ENCODE measurements at places on chromosomes 7 and 10.

- no peak for DNase-seq
Measured at GRCh38 chr7:4724648-4725013, 42.5 kb downstream of the FOXK1 start.

- no peak for DNase-seq
Measured at GRCh38 chr7:129535896-129536295, 33.6 kb downstream of the SMKR1 start.

DNA sequence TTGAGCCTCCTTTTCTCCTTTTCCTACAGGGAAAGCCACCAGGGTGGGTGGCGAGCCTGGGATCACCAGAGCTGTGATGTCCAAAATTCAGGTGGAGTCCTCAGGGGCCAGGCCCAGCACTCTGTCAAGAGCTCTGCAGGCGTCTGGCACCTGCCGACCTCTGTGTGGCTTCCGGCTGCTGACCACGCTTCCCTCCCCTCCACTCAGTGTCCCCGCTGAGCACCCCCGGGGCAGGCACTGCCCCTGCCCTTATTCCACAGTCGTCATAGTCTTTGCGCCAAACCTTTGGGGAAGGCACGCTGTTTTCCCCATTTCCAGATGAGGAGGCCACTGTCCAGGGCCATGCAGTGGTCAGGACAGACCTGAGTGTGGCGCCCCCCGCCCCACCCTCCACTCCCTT, 7.5 kb downstream of the MTG1 start:
- no peak for DNase-seq

DNA sequence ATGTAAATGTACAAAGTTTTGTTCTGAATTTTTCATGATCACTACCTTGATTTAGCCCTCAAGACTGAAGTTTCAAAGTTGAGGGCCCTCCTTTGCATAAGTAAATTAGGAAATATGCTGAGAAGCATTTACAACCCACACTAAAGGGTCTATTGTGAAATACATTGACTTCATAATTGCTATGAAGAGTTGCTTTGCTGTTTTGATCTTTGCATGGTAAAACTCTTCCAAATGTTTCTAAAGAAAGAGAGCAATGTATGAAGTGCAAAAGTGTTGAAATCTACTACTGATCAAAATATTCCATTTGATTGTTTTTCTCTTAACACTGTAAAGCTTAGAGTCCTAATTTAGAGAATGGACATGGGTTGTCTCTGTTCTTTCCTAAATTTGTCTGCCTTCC, 77.2 kb downstream of the C7orf25 start:
- no peak for DNase-seq

DNA sequence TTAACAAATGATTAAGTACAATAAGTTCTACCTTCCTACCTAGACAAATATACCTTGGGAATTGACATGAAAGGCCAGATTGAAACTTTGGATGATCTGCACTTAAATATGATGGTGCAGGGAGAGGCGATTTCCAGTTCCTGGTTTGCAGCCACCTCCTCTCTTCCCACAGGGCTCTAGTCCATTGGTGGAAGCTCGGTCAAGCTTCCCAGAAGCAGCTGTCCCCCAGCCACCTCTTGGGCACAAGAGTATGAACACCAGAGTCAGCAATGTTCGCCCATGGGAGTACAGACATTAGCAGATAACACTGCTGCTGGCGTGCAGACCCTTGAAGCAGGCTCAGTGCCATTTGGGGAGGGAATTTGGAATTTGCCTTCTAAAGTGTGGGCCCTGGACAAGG, 1.5 kb upstream of the CPVL start:
- DNase-seq: no peak

GRCh38 chr10:128287921-128288320, 161.7 kb upstream of the MKI67 start:
- DNase-seq: no peak

DNA sequence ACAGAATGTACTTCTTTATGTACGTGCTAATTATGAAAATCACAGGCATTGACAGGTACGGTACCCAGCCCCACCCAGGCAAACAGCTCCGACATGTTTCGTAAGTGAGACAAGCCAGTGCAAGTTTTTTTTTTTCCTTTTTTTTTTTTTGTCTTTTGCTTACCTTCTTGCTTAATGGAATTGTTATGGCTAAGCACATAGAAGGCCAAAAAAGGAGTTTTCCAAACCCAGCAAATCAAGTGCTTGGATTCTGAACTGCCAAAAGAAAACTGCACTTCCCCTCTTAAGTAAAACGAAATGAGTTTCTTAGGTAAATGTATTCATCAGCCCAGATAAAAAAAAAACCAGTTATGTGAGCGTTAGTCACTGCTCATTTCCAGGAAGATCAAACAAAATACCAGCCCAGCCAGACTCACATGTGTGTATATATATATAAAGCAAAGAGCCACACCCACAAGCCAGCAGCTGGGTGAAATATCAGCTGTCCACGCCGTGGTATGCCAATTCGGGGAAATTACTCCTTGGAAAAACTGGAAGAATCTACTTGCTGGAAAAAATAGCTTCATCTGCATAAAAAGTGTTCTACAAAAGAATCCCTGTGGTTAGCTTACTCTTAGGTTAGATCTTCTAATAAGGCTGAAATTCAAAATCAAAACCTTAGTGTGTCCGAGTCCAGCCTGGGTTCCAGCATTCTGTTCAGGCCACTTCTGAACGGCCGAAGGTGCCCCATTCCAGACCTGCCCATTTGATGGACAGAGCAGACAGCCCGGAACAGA, 8.0 kb downstream of the KLF6 start:
- DNase-seq: no peak
